ENCODE measurements at places on chromosomes 3 and 15. TPM values are rescaled to one million over a fixed set of nuclear protein-coding genes. Genes with fewer than 3 reads are reported as not detected.

Gene ROPN1
- not detected for total RNA-seq

Gene SLC51B
- not detected for total RNA-seq

Gene TMEM108
- total RNA-seq, result 0.23 TPM

Gene SLC35G2
- total RNA-seq, result 9.0 TPM

Gene GABRB3
- 0.65 TPM for total RNA-seq

Gene ANXA2
- total RNA-seq, result 2,533 TPM

Gene SENP2
- 50.5 TPM for total RNA-seq

Gene ISL2
- total RNA-seq, result 1.8 TPM

Gene POLQ
- total RNA-seq, result 5.7 TPM

Gene LIPC
- total RNA-seq, result not detected

Gene KCNAB1
- total RNA-seq, result 3.5 TPM

Gene C15orf62
- total RNA-seq, result 0.05 TPM

Gene CFAP100
- total RNA-seq, result not detected

Gene GOLGA8T
- not detected for total RNA-seq
